ENCODE measurements at places on chromosomes 2 and 18.

DNA sequence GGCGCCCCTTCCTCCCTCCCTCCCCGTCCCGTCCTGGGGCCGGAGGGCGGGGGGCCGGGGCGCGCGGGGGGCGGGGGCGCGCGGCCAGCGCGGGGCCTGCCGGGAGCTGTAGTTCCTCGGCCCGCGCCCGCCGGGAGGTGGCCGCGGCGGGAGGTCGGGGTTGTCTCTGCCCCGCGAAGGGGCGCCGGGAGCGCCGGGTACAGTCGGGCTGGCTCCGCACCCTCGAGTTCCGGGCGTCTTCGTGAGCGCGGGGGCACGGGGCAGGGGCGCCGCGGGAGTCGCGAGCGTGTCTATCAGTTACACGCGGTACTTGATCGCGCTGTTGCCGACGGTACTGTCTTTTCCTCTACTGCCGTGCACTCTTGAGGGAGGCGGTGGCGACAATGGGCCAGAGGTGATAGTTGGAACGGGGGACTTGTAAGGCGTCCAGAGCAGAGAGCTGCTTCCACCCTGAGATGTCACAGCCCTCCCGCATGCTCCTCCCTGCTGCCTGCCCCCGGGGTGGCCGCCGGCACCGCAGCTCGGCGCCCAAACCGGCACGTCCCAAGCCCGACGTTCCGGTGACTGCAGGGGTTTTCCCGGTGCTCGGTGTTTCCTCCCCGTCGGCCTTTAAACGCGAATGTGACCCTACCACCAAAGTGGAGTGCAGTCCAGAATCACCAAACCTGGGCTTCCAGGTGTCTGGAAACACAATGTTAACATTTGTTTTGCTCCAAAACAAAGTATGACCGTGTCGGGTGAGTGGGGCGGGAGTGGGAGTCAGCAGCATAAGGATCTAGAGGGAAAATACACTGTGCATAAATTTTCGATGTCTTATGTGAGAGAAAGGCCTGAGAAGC, at the start of gene PRKD3:
PRKD3 (minus strand) TSS at position 48 of the 839 bp plus-strand sequence. CDS start 8,309 bp downstream, outside the sequence.
- DNase-seq = peak; percentile 33

DNA sequence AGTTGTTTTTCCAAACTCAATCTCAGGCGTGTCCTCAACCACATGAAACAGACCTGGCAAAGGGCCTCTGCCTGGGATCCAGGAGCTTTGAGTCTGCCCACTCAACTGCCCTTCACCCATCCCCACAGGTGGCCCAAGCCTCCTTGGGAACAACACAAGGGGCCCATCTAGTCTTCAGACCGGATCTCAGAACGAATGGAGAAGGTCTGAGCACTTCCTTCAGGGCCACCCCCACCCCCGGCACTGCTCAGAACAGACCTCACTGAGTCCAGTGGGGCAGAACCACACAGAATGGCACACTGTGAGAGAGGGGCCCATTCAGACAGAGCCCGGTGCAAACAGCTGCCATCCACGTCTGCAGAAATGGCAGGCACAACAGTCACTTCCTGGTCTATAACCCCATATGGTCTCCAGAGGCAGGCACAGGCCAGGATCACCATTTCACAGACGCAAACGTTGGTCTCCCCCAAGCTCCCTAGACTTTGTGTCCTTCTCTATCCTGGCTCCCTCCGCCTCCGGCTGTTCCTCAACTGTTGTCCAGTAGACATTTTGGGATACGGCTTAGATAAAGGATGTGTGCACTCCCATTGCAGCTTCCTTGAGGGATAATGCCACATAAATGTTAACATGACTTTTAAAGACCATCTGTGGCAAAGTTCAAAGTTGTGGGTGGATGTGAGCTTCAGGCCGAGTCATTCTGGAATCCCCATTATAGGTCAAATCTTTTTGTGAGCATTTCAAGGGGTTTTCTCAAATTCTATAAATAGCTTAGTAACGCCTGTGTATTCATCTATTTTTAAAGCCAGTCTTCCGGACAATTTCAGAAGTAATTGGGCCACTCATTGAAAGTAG, 149.7 kb downstream of the SMAD7 start:
- DNase-seq = no peak

- no peak for DNase-seq
Measured at GRCh38 chr18:57121542-57122112, 25.3 kb upstream of the BOD1L2 start.

GRCh38 chr2:105610576-105611332, 134.0 kb upstream of the NCK2 start:
- no peak for DNase-seq

DNA sequence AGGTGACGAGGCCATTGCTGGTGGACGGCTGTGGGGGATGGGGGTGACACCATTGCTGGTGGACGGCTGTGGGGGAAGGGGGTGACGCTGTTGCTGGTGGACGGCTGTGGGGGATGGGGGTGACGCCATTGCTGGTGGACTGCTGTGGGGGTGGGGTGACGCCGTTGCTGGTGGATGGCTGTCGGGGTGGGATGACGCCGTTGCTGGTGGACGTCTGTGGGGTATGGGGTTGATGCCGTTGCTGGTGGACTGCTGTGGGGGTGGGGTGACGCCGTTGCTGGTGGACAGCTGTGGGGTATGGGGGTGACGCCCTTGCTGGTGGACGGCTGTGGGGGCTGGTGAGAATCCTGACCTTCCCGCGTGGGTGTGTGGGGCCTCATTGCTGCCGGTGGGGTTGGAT, 47.1 kb downstream of the CTDP1 start:
- DNase-seq = no peak

DNA sequence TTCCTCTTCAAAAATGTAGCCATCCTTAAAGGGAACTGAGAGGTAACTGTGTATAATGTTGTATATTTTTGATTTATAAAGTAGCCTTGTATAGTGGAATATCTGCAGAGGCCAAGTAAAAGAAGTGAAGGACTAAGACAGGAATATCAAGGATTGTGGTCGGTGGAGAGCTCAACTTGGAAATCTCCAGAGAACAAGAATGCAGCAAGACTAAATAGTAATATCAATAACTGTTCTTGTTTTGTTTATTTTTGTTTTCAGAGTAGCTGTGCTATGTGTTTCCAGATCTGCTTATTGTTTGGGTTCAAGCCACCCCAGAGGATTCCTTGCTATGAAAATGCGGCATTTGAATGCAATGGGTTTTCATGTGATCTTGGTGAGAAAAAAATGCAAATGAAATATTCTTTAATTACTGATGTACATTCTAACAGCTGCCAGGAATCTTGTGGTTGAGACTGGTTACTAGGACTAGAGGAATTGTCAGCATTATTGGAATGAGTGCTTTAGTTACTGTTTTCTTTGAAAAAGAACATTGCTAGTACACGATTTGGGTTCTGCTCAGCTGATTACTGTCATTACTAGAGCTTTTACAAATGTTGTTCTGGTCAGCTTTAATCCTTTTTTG, 25.0 kb downstream of the FASTKD2 start:
- DNase-seq = no peak

GRCh38 chr18:72100465-72101004, 443.6 kb downstream of the CBLN2 start:
- no peak for DNase-seq

DNA sequence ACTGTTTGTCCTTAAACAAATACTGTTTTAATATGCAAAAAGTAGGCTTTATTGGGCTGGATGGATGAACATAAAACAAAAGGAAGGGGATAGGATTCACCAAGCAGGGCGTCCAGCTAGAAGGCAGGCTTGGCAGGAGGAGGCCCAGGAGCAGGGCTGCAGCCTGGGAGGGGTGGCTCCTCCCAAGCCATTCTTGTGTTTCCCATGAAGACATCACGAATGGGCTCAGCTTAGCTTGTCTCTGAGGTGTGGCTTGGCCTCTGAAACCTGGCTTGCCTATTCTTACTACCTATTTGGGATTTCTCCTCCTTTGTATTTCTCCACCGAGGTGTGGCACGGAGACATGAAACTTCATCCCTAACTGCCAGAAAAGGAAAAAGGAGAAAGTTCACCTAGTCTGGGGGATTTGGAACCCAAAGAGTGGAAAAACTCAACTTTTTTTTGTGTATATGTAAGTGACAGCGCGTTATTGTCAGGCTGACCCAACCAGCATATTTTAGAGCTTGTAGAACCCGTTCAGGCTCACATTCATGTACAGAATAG, 481.9 kb upstream of the SPRED2 start:
- no peak for DNase-seq

- peak; percentile 67 for DNase-seq
Measured at GRCh38 chr2:237695201-237695780, 67.9 kb downstream of the LRRFIP1 start.

- DNase-seq = no peak
Measured at GRCh38 chr2:225164401-225165050, 122.3 kb upstream of the DOCK10 start.

DNA sequence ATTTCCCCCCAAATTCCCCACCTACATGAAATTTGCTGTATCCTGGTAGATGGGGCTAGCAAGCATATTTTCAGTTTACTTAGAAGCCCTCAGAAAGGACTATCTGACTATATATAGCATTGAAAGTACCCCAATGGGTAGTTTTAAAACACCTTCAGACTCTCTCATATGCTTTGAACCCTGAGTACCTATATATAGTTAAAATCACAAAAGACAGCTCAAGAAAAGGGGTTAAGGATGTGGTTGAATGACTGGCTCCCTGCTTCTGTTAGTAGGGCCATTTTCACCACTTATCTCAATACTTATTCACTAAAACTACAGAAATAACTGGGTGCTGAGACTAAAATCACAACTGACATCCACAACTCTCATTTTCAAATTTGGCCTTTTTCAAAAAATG, 18.5 kb downstream of the WDPCP start:
- no peak for DNase-seq

GRCh38 chr2:197426723-197427603, 7.9 kb downstream of the SF3B1 start:
- no peak for DNase-seq

DNA sequence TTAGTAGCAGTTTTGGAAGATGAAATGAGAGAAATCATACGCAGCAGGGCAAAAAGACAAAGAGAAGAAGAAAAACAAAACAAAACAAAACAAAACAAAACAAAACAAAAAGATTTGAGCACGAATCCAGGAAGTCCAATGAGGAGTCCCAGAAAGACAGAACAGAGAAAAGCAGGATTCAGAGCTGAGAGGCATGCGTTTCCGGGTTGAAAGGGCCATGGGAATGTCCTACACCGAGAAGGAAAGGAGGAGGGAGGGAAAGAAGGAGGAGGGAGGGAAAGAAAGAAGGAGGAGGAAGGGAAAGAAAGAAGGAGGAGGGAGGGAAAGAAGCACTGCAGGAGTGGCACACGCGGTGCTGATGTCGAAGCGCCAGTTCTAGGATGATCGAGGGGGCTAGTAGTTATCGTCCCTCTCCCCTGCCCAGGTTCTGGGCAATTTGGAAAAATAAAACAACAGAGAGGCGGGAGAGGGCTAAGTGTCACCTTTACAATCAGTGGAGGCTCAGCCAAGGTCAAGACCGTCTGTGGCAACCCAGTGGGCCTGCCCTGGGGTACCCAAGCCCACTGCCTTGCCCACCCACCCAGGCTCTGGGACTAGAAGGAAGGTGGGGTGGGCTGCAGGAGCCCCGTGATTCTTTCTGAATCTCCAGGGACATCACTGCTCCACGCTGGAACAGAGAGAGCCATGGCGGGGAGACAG, 68.4 kb downstream of the TWIST2 start:
- DNase-seq = no peak

DNA sequence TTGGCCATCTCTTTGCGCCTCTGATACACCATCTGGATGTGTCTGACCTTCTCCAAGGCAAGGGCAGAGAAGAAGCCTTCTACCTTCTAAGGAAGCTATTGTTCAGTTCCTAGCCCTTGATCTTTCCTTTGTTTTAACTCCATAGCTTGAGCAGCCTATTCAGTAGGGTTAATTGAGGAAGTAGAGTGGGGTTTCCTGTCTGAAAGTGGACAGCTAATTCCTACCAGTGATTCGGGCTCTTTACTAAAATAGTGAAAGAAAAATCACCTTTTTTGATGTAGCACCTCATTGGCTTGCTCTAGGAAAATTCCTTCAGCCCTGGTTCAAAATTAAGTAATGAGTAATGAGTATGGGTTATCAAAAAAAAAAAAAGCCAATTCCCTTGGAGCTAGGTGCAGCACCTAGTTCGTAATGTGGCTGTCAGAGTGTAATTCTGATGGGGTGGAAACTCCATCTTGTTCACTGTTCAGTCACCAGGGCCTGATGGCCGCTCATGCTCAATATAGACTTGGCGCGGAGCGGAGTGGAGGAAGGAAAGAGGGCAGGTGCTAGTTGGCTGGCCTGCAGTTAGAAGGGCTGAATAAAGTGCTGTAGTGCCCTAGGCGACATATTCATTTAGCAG, 2.9 kb upstream of the MGAT5 start:
- no peak for DNase-seq

DNA sequence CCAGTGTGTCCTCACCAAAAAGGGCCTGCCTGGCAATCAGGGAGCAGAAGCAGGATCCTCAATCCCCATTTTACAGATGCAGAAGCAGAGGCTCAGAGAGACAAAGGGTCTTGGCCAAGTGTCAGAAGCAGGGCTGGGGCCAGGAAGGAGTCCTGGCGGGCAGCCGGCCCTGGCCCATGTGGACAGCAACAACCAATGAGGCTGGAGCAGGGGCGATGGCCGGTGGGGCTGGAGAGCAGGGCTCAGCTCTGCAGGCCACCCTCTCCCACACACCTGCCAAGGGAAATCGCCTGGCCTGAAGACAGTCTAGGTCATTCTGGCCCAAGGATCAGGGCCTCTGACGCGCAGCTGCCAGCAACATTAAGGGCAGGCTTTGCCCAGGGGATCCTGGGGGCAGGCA, 243.9 kb downstream of the ATAD2B start:
- no peak for DNase-seq

DNA sequence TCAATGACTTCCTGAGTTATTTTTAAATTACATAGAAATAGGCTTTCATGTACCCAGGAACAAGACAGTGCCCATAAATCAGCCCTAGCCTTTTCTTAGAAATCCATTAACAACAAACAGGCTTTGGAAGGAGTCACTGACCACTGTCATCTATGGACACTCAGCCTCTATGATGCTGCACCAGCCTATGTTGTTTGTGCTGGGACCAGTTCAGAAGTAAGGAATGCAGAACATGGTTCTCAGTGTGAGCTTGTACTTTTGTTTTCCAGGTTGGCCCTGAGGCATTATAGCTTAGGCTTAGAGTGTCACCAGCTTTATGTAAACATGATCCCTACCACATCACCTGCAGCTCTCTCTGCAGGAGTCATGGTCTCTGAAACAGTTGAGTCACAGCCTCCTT, 335.7 kb upstream of the CDH7 start:
- no peak for DNase-seq

GRCh38 chr2:214899751-214900150, 90.3 kb upstream of the BARD1 start:
- no peak for DNase-seq

DNA sequence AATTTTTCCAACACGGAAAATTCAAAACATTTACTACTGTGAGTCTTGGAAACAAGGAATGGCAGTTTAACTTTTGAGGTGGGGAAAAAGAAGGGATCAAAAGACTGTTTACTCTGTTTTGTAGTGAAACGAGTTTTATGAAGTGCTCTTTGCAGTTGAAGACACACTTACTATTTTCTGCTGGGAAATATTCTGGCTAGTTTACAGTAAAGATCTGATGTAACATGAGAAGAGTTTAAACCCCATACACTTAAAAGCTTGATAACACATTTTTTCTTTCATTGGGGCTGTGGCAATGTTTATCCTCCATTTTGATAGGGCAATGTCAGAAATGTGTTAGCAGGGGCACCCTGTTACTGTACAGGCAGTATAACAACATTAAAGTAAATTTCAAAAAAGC, 124.9 kb upstream of the SMAD7 start:
- DNase-seq = no peak

GRCh38 chr2:62038975-62039771, 133.7 kb downstream of the COMMD1 start:
- DNase-seq = no peak
